ENCODE measurements at places on chromosomes 16 and 17. TPM values are rescaled to one million over a fixed set of nuclear protein-coding genes. Genes with fewer than 3 reads are reported as not detected.

CCL1 gene
- not detected for total RNA-seq

MEIOB gene
- total RNA-seq = not detected

LLGL2 gene
- total RNA-seq = 162 TPM

CHD9 gene
- total RNA-seq = 8.1 TPM

NOG gene
- not detected for total RNA-seq

GAS2L2 gene
- 0.52 TPM for total RNA-seq

RTN4RL1 gene
- total RNA-seq = not detected

DNAI2 gene
- total RNA-seq = not detected

CSH1 gene
- total RNA-seq = not detected

MYH13 gene
- not detected for total RNA-seq

FBXL16 gene
- 0.29 TPM for total RNA-seq

C17orf50 gene
- total RNA-seq = not detected

All from HT-29 (cell line).